Inflammatory macrophage treated with lipopolysaccharide for 4 hours (primary cell): ENCODE measurements at places on chromosomes 1 and 21.

DNA sequence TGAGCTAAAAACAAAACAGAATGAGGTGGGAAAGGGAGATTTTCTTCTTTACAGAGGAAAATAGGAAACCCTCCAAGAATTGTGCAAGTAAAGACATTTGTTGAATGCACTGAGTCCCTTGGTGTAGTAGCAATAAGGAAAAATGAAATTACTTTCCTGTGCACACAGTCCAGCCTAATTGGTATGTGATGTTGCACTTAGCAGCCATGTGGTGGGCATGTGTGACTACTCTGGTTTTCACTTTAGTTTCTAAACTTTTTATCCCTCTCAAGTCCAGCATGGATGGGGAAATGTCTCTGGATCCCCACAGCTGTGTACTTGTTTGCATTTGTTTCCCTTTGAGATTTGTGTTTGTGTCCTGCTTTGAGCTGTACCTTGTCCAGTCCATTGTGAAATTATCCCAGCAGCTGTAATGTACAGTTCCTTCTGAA is 7.1 kb upstream of the AGO3 start:
- no peak for DNase-seq

- no peak for DNase-seq
Measured at GRCh38 chr1:6586404-6586816, 6.6 kb downstream of the ZBTB48 start.

DNA sequence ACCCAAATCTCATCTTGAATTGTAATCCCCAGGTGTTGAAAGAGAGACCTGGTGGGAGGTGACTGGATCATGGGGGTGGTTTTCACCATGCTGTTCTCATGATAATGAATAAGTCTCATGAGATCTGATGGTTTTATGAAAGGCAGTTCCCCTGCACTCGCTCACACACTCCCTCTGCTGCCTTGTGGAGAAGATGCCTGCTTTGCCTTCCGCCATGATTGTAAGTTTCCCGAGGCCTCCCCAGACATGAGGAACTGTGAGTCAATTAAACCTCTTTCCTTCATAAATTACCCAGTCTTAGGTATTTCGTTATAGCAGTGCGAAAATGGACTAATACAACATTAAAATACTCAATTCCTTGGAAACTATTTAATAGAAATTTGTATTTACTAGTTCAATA is 99.2 kb downstream of the PROX1 start:
- no peak for DNase-seq

- DNase-seq = peak; percentile 94
Measured at GRCh38 chr21:26469789-26470188, 103.3 kb downstream of the CYYR1 start.

DNA sequence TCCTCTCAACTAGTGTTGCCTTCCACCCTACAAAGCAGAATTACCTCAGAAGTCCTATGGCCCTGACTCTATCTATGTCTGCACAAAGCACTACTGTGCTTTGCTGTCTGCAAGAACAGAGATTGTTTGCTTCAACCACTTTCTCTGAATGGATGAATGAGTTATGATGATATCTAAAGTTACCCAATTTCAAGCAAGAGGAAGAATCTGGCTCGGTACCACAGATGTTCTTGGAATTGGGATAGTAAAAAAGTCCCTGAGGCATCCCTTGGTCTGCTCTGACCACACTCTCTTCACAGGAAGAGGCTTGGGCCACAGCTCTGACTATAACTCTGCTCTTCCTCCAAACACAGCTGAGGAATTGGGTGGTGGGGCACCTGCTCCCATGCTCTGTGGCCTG is 31.2 kb downstream of the MTARC1 start:
- no peak for DNase-seq

GRCh38 chr1:212805767-212806166 is 14.1 kb downstream of the TATDN3 start:
- DNase-seq = no peak

DNA sequence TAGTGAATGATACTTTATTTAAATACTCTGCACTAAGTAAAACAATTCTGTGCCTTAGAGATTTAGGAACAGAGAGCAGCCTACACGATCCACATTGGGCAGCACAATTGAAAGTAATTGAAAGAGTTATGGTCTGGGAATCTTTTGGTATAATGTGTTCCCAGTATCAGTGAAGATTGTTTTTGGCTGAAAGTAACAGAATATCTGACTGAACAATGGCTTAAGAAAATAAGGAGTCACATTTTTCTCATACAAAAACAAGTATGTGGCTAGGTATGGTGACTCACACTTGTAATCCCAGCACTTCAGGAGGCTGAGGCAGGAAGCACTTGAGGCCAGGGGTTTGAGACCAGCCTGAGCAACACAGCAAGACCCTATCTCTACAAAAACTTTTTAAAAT is 306.2 kb downstream of the NFIA start:
- DNase-seq = no peak

GRCh38 chr1:41849211-41849759 is 69.4 kb downstream of the HIVEP3 start:
- DNase-seq = no peak

- peak; percentile 85 for DNase-seq
Measured at GRCh38 chr1:235841938-235842545, 24.7 kb downstream of the LYST start.

- DNase-seq = peak; percentile 74
Measured at GRCh38 chr1:119565131-119565772, 58.2 kb downstream of the HSD3B1 start.

DNA sequence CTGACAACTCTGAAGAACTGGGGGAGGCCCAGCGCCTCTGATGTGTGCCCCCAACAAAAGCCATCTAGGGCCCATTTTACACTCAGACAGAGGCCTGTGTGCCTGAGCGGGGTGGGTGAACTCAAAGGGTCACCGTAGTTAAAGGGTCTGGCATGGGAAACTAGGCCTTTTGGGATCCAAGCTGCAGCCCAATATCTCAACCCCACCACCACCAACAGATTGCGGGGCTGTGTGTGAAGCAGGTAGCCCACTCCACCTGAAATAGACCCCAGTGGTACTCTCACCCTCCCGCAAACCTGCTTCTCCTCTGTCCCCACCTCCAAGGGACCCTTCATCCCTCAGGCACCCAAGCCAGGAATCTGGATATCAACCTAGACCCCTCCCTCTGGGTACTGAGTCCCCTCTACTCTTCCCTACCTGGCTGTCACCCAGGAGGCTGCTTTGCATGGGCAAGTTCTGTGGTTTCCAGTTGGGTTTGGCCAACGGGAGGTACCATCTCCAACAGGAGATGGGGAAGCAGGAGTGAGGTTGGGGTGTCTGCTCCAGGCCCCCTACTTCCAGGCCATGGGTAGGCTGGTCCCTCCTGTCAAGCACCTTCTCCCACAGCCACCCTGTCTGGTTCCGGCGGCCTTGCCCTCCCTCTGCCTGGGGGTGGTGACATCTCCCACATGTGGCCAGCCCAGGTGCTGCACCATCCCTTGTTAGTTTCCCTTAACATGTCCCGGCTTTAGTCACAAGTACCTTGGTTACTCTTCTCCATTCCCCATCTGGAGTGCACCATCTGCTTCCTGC is 35.2 kb upstream of the LRP8 start:
- no peak for DNase-seq

GRCh38 chr1:59198564-59198963 is 98.3 kb upstream of the FGGY start:
- no peak for DNase-seq

- no peak for DNase-seq
Measured at GRCh38 chr1:11289064-11289463, 16.1 kb downstream of the UBIAD1 start.

DNA sequence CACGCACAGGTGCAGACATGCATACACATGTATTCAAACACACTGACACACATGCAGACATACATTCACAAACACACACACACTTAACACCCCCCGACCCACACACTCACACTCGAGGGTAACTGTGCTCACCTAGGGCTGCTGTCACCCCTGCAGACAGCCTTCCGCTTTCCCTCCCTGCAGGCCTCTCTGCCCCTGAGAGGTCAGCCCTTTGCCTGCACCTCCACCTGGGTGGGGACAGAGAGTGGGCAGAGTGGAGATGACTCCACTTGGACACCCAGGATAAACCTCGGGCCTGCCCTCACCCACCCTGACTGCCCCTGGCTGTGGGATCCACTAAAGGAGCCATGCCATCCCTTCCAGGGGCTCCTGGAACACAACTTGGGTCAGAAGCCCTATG is 264.3 kb downstream of the PTPRU start:
- DNase-seq = no peak

DNA sequence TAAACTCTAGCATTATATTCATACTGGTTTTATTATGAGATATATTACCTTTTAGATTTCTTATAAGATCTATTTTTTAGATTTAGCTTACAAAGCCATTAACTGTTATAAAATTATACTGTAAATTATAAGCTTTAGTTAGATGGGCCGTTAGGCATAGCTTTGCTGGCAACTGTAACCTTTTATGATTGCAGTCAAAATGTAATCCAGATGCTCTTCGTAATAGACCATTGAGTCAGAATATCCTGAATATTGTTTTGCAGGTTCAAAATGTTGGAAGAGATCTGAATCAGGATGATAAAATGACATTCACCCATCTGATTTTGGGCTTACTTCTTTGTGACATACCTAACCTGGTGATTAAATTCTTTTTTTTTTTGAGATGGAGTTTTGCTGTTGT is 20.9 kb downstream of the ITSN1 start:
- DNase-seq = no peak

GRCh38 chr1:213277036-213277435 is 226.0 kb downstream of the RPS6KC1 start:
- peak; percentile 3 for DNase-seq

DNA sequence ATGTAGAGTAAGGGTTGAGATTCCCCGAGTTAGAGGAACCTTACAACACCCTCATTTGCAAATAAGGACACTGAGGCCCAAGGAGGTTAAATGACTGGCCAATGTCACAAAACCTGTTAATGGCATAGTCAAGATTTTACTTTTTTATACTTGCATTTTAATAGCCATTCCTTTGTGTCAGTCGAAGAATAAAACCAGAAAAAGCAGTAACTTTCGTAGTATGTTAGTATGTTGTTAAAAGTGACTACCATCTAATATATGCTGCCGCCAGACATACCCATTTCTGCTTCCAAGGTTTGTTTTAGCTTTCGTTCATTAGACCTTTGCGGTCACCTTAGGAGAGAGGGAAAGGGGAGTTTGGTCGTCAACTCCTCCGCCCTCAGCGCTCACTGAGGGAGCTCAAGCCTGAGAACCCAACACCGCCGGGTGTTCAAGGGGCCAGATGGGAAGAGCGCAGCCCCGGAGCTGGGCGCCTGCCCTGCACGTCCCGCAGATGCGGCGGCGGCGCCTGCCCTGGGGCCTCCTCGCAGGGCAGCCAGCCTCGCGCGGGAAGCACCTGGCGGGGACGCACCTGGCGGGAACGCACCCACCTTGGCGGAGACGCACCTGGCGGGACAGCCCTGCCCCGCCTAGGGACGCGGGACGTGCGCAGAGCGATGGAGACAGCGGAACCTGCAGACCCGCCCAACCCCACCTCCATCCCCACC is 466 bp downstream of the VPS26C start:
- peak; percentile 33 for DNase-seq
